ENCODE measurements at places on chromosomes 5 and 9. TPM values are rescaled to one million over a fixed set of nuclear protein-coding genes. Genes with fewer than 3 reads are reported as not detected.

DNA sequence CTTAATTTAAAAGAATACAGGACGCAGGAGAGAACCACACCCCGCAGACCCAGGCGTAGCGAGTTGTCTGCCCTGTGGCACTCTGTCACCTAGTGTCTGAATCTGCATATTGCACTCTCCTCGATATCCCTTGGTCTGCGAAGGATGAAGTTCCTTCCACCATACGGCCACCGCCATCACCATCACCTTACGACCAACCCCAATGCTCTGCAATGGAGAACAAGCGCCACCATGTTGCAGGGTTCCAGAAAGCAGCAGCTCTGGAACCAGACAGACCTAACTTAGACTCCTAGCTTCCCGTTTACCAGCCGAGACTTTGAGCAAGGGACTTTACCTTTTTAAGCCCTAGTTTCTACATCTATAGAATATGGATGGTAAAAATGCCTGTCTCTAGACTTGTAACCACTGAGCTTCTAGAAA is 77.4 kb upstream of the DMRT1 start:
- H3K36me3 ChIP-seq = no peaks in the 10 kb centered on the region
- no peak overlapping the region for H3K27ac ChIP-seq
- no peaks in the 10 kb centered on the region for H3K27me3 ChIP-seq
- no peak overlapping the region for H3K4me3 ChIP-seq

DNA sequence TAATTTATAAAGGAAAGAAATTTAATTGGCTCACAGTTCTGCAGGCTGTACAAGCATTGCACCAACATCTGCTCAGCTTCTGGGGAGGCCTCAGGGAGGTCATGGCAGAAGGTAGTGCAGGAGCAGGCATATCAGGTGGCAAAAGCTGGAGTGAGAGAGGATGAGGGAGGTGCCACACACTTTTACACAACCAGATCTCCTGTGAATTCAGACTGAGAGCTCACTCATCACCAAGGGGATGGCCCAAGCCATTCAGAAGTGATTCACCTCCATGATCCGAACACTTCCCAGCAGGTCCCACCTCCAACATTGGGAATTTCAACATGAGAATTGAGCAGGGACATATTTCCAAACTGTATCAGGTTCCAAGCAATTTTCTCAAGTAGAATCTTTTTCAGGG is 84.7 kb upstream of the BRINP1 start:
- no peaks in the 10 kb centered on the region for H3K36me3 ChIP-seq
- H3K4me3 ChIP-seq = no peak overlapping the region
- no peaks in the 10 kb centered on the region for H3K27me3 ChIP-seq
- no peak for DNase-seq
- no peaks in the 10 kb centered on the region for H3K4me1 ChIP-seq

The OXCT1 gene
- 32.1 TPM for polyA plus RNA-seq

The COL5A1 gene
- not detected for polyA plus RNA-seq

DNA sequence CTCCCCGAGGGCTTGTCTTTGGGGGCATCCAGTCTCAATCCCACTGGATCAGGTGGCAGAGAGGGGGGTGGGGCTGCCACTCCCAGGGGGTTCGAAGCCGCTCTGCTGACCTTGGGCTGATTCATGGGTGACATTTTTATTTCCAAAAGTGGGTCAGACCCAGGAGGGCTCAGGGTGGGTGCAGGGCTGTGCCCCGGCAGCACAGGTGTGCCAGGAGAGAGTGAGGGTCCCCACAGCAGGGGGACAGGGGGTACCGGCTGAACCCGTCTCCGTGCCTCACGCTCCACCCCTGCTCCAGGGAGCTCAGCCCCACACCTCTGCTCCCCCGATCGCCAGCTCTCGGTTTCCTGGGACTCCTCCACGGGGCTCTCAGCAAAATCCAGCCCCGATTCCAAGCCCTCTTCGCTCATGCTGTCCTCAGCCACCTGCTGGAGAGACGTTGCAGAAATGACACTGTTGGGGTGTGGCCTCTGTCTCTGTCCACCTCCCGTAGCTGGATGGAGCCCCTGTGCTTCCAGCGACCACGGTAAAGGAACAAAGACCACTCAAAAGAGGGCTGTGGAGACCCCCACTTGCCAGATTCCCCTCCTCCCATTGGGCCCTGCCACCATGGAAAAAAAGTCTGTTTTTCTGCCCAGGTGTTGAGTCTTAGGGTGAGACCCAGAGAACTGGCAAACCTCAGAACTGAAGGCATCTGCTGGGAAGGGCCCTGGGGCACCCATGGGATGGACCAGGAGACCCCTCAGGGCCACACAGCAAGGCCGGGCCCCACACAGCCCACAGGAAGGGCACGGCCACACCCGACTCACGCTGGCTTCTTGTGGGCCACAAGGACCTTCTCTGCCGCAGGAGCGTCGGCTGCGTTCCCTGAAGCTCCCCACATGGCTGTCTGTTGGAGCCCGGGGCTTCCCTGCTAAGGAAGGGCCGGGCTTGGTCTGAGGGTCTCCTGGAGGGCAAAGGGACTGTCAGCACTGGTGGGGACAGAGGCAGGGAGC is 10.6 kb upstream of the QSOX2 start:
- no peaks in the 10 kb centered on the region for H3K4me1 ChIP-seq
- H3K27ac ChIP-seq = no peak overlapping the region
- H3K36me3 ChIP-seq = no peaks in the 10 kb centered on the region
- no peaks in the 10 kb centered on the region for H3K27me3 ChIP-seq
- no peak overlapping the region for H3K4me3 ChIP-seq

The ZCCHC9 gene
- polyA plus RNA-seq = 25.2 TPM

DNA sequence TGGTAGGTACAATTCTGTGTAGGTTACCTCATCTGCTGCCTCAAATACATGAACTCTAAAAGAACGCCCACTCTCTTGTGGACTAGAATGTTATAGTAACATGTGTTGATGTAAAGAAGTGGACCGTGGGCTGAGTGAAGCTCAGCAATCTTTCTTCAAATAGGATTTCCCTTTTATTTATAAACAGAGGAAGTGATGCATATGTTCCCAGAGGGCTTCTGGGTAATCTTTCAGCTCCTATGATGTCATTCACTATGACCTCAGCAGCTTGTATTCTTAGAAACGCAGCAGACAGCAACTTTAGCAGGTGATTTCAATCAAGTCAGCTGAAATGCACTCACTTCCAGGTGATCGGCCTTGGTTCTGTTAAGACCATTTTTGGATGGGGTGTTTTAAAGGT is 14.4 kb downstream of the F2RL2 start:
- H3K36me3 ChIP-seq = peaks cover 33% of the 10 kb centered on the region
- DNase-seq = peak; percentile 9

DNA sequence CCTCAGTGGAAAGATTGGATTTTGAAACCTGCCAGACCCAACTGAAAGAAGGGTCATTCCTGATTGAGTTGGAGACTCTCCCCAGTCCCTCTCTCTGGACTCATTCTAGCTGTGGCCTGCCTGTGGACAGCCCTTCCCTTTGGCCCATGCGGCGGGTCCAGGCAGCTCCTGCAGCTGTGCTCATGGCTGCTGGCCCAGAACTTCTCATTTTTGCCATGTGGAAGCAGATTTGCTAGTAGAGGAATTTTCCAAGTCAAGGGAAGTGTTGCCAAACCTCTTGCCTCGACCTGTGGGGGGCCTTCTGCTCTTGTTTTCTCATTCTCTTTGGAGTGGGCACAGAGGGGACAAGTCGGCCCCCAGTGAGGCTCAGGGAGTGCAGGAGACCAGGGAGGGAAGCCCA is 89.2 kb downstream of the ANKRD33B start:
- DNase-seq = no peak
- H3K27me3 ChIP-seq = no peaks in the 10 kb centered on the region
- no peak overlapping the region for H3K27ac ChIP-seq

The TAS2R1 gene
- not detected for polyA plus RNA-seq

- H3K4me3 ChIP-seq = no peak overlapping the region
- H3K4me1 ChIP-seq = no peaks in the 10 kb centered on the region
- no peak overlapping the region for H3K27ac ChIP-seq
- no peaks in the 10 kb centered on the region for H3K27me3 ChIP-seq
Observed at GRCh38 chr5:116360008-116360853, 214.4 kb downstream of the SEMA6A start.

GRCh38 chr5:82640916-82641315 is 362.8 kb upstream of the RPS23 start:
- no peaks in the 10 kb centered on the region for H3K4me1 ChIP-seq
- no peak overlapping the region for H3K27ac ChIP-seq
- no peaks in the 10 kb centered on the region for H3K36me3 ChIP-seq
- no peaks in the 10 kb centered on the region for H3K27me3 ChIP-seq

The N4BP3 gene
- polyA plus RNA-seq = 0.30 TPM

DNA sequence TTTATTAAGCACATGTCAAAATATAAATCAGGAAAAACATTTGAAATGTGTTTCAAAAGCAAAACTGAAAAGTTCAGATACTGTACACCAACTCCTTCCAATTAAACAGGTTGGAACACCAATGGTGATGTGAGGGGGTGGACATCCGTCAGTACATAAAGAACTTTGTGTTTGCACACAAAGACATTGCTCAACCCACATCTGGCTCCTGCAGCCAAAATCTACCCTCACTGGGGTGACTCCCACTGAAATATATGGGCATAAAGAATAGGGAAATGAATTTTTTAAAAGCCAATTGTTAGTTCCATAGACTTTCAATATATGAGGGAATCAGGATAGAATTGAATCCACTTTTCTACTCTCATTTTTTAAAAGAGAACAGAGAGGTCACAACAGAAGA is 63.9 kb downstream of the MEGF9 start:
- no peaks in the 10 kb centered on the region for H3K36me3 ChIP-seq
- no peak for DNase-seq
- no peak overlapping the region for H3K27ac ChIP-seq

The PSD2 gene
- polyA plus RNA-seq = not detected

The C5orf52 gene
- not detected for polyA plus RNA-seq

- H3K4me3 ChIP-seq = no peak overlapping the region
- no peaks in the 10 kb centered on the region for H3K4me1 ChIP-seq
- no peaks in the 10 kb centered on the region for H3K27me3 ChIP-seq
Observed at GRCh38 chr5:136013559-136013958, 15.2 kb upstream of the TGFBI start.

The FOXD4L3 gene
- not detected for polyA plus RNA-seq

DNA sequence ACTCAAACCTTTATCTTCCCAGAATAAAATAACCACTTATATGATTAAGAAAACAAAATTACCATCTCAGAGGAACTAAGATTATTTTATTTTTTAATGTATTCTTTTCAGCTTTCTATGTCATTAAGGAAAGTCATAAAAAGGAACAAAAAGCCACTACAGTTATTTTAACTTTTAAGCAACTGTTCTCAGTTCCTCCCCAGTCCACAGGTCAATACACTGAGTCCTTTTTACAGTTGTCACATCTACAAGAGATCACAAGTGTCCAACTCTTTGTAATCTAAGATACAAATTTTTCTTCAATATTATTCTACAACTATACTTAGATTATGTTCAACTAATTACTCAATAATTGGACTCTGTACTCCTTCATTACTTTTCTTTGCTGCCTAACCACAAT is 782.8 kb upstream of the ACO1 start:
- no peak overlapping the region for H3K4me3 ChIP-seq
- no peaks in the 10 kb centered on the region for H3K27me3 ChIP-seq
- H3K36me3 ChIP-seq = no peaks in the 10 kb centered on the region

The LMX1B gene
- not detected for polyA plus RNA-seq

GRCh38 chr5:139667001-139667729 is 19.0 kb downstream of the CXXC5 start:
- no peak for DNase-seq
- peaks cover 43% of the 10 kb centered on the region for H3K4me1 ChIP-seq
- no peak overlapping the region for H3K27ac ChIP-seq
- no peaks in the 10 kb centered on the region for H3K36me3 ChIP-seq
- H3K27me3 ChIP-seq = no peaks in the 10 kb centered on the region
- H3K4me3 ChIP-seq = peak overlapping the region; percentile 64

The FCN1 gene
- 0.48 TPM for polyA plus RNA-seq

GRCh38 chr5:169988947-169989346 is 8.7 kb upstream of the INSYN2B start:
- H3K4me3 ChIP-seq = no peak overlapping the region
- no peaks in the 10 kb centered on the region for H3K4me1 ChIP-seq
- no peak overlapping the region for H3K27ac ChIP-seq
- peaks cover 40% of the 10 kb centered on the region for H3K36me3 ChIP-seq
- H3K27me3 ChIP-seq = no peaks in the 10 kb centered on the region
- DNase-seq = no peak

DNA sequence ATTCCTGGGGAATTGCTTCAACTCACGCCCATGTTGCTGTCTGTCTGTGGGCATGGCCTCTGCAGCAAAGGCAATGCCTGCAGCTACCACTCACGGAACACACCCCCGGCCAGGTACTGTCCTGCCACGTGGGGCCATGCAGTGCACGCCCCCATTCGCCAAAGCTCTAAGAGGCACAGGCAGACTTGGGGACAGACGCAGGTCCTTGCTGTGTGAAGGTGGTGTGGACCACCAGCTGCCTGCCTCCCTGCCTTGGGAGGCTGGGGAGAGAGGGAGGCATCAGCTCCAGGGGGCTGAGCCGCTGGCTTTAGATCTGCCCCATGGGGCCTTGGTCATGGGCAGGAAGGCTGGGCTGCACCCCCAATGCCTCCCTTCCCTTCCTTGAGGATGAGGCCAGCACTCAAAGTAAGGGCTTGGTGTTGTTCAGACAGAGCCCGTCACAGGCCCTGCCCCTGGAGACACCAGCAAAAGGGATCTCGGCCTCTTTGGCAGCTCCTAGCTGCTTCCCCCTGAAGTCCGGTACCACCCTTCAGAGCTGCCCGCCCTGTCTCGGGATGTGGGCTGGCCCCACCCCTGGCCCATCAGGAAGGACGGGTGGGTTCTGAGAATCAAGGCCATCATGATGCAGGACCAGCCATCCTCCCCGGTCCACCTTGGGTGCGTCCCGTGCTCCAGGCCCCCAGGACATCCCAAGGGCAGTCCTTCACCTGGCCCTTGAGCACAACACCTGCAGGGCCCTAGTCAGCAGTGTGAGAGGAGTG is 2.3 kb downstream of the GRIN1 start:
- H3K36me3 ChIP-seq = no peaks in the 10 kb centered on the region
- no peaks in the 10 kb centered on the region for H3K4me1 ChIP-seq
- H3K27me3 ChIP-seq = peaks cover 34% of the 10 kb centered on the region
- DNase-seq = no peak

DNA sequence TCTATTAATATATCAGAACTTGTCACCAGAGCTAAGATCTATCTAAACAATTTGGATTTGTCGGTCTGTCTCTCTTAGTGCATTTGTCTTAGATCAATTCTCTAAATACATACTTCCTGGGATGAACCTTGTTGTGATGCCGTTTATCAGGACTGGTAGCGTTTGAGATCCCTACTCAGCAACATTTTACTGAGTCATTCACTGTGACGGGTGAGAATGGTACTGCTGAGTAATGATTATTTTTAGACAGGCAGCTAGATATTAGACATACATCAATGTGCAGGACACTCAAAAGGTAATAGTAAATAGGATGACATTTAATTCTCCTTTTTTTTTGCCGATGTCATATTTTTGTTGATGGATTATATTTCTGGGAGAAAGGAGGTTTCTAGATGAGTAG is 209.0 kb downstream of the CSNK1G3 start:
- no peak overlapping the region for H3K27ac ChIP-seq
- no peaks in the 10 kb centered on the region for H3K36me3 ChIP-seq
- DNase-seq = no peak
